Diencephalon (tissue), 1 donor: ENCODE measurements at places on chromosomes 5 and 9. TPM values are rescaled to one million over a fixed set of nuclear protein-coding genes. Genes with fewer than 3 reads are reported as not detected.

OGN gene
- total RNA-seq: 11.8 TPM

CERCAM gene
- 10.4 TPM for total RNA-seq

FAM193B gene
- total RNA-seq: 40.1 TPM

CARD19 gene
- 18.2 TPM for total RNA-seq

LRRC70 gene
- 4.8 TPM for total RNA-seq

MARCOL gene
- total RNA-seq: not detected

CFAP90 gene
- 13.4 TPM for total RNA-seq

PCDHGB6 gene
- total RNA-seq: 17.8 TPM

PNPLA7 gene
- total RNA-seq: 1.6 TPM

RGS7BP gene
- 21.2 TPM for total RNA-seq

SPACA9 gene
- total RNA-seq: 5.1 TPM

IRX2 gene
- 5.1 TPM for total RNA-seq

ZBTB26 gene
- total RNA-seq: 10.4 TPM
